Stimulated activated CD4-positive, alpha-beta T cell treated with anti-CD3 and anti-CD28 coated beads, Interleukin-2, amount 100 ng/mL, for 48 hours (primary cell): ENCODE measurements at places on chromosomes 12 and 14.

DNA sequence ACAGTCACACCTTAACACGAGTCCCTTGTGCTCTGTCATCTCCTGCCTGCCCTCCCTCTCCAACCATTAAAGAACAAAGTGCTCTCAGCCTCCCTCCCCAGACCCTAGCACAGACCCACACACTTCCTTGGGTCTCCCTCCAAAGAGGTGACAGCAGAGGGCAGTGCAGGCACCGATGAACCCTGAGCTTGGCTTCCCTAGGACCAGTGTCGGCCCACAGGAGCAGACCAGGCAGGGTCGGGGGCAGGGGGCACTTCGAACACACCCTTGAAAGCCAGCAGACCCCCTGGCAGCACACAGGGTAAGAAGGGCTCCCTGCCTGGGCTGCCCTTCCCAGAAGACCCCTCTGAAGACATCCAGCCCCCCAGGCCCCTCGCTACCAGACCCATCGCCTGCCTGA, 7.0 kb downstream of the CDK2AP1 start:
- DNase-seq = no peak

DNA sequence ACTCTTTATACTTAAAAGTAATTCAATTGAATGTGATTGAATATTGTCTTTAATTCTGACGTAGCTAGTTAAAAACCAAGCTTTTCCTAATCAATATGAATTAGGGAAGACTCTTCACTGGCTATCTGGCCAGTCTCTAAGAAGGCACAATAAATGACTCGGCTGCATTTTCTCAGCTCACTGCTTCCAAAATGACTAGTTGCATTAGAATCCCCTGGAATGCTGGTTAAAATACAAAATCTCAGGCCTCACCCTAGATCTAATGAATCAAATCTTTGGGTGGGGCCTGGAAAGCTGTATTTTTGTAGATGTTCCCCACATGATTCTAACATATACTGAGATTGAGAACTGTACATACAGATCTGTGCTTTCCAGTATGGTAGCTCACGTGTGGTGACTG, 242.1 kb downstream of the CHST11 start:
- DNase-seq = no peak

DNA sequence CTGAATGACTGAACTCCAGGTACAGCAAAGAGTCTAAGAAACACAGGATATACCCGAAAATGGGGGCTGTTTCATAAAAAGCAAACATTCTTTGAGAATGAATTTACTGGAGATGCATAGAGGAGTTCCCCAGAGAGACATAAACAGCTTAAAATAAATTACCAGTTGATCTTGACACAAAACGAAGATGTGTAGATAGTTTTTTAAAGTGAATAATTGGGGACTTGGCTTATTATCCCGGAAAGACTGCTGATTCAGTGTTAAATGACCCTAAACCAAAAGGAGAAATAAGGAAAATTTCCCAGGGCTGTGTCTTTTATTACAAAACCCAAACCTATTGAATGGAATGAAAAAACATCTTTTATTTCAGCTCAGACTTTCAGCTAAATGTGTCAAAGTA, 1052.8 kb upstream of the TMEM132C start:
- no peak for DNase-seq

GRCh38 chr14:77066578-77067172, 31.4 kb upstream of the CIPC start:
- no peak for DNase-seq

DNA sequence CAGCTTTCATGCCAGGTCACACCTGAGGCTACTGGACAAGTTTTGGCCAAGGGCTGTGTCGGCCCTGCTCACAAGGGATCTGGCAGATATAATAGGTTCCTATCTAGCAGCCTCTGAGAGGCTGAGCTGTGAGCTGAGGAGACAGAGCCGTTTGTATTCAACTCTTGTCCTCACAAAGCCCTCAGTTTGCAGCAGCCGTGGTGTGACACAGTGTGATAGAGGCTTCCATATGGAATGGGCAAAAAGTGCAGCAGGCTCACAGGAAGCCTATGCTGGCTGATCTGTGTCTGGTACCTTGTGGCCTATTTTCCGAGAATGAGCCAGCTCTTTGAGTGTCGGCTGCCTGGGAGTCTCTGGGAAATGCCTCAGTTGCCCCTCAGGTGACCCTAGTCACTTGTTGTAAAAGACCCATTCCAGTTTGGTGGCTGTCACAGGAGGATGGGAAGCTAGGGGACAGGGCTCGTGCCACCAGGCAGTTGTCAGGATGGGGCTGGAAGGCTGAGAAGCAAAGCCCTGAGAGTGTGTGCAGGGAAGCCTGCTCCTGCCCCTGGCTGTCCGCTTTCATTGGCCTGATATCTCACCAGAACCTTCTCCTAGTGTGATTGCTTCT, 16.1 kb downstream of the VRTN start:
- no peak for DNase-seq

GRCh38 chr14:95231966-95232633, 74.8 kb upstream of the DICER1 start:
- DNase-seq = no peak

GRCh38 chr14:105026802-105027563, 6.1 kb upstream of the CDCA4 start:
- DNase-seq = no peak

DNA sequence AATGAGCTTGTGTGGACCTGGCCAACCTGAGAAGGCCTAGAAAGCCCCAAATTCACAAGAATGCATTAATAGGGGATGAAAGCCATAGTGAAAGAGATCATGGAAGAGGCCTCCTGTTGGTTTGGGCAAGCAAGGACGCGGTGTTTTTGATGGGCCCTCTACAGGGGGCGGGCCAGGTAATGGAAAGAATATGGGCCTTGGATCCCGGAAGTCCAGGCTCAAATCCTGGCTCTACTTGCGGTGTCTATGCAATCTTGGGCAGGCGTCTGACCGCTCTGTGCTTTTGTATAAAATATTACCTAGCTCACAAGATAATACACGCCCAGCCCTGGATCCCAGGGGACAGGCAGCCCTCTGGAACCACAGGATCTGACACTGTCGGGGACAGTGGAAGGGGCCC, 41.1 kb upstream of the CLMN start:
- no peak for DNase-seq
